ENCODE measurements at places on chromosomes 5 and 9. TPM values are rescaled to one million over a fixed set of nuclear protein-coding genes. Genes with fewer than 3 reads are reported as not detected.

The FGFR4 gene
- 84.8 TPM for total RNA-seq

GRCh38 chr9:71928806-71929205 is 17.4 kb downstream of the C9orf85 start:
- no peaks in the 10 kb centered on the region for H3K36me3 ChIP-seq
- H3K4me1 ChIP-seq: no peaks in the 10 kb centered on the region
- H3K27ac ChIP-seq: no peak overlapping the region
- no peaks in the 10 kb centered on the region for H3K27me3 ChIP-seq
- no peak for DNase-seq

DNA sequence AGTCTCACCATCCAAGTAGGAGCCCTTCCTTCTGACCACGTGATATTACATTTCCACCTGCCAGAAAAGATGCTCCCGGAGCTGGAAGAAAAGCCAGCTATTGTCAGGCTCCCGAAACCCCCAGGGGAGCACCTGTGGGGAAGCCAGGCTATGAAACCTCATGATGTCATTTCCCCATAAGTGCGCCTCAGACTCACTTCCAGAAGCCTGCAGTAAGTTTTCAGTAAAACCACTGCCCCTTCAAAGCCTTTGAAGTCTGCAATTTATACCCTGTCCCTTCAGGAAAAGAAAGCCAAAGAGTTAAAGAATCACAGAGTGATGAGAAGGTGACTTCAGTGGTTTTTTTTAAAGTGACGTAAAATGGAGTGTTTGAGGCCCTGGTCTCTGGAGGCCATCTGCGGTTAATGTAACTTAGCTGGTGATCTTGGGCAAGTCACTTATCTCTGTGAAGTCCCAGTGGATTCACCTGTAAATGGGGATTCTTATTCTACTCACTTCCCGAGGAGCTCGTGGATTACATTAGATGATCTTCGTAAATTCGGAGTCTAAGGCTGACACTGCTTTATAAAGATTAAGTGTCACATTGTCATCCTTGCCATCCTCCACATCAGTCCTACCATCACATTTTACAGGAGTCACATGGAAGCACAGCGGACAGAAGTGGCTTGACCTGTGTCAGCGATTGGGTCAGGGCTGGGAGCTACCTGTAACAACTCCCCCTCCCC is 2.6 kb upstream of the SEMA6A start:
- peaks cover 4% of the 10 kb centered on the region for H3K27me3 ChIP-seq
- H3K4me1 ChIP-seq: peaks cover 7% of the 10 kb centered on the region
- no peaks in the 10 kb centered on the region for H3K36me3 ChIP-seq

- H3K4me3 ChIP-seq: no peak overlapping the region
- no peaks in the 10 kb centered on the region for H3K36me3 ChIP-seq
- no peak overlapping the region for H3K27ac ChIP-seq
- H3K27me3 ChIP-seq: no peaks in the 10 kb centered on the region
Measured at GRCh38 chr5:98200726-98201541, 572.5 kb upstream of the RGMB start.
